ENCODE measurements at places on chromosomes 11 and 22.

DNA sequence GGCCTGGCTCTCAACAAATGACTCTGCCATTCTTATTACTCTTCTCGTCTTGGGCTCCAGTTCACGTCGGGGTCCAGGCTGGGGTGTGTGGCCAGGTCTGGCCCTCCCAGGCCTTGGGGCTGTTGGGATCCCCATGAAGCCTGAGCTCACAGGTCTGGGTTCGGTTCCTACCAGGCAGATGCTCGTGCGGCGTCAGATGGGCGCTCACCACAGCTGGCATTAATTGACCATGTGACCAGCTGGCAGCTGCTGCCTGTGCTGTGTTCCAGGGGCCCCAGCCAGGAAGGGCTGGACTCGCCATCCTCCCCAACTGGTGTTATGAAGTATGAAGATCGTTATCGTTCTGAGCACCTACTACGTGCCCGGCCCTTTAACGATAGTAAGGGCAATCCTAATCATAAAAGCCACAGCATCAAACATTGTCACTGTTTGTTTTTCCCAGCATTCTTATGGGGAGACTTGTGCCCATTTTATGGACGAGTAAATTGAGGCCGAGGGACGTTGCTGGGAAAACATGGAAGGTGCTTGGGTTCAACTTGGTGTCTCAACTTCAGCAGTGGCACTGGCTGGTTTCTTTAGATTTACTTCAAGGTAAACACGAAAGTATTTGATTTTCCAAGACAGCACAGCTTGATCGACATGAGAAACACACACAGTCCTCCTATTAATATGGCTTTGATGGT, 26.8 kb upstream of the CACNG2 start:
- DNase-seq = peak; percentile 79

DNA sequence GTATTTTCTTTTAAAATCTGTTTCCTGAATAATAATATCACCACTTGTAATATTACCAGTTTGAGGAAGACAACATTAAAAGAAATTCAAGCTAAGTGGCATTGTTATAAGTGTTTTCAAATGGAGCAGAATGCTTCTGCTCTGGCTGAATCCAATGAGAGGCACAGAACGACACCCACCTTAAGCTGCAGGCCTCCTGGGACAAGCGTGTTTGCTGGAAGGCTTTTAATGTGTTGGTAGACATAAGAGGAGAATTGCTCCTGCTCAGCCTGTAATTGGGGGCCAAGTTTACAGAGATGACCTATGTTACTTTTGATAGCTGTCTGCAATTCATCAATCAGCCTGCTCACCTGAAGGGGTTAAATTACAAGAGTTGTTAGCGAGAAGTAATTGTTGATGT, 242.2 kb downstream of the DCDC1 start:
- no peak for DNase-seq

DNA sequence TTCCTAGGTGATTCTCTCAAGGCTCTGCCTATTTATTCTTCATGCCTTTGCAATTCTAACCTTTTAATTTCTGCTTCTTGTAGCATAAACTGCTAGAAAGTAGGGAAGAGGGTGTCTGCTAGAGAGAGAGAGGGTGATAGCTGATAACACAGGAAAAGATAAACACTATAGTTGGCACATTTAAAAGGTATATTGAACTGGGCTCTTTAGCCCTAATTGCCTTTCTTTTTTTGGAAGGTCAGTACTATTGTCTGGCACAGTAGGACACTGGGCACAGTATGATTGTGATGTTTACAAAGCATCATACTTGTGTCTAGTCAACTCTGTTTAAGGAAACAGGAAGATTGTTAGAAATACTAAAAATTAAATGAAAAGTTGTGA, 33.3 kb downstream of the TEAD1 start:
- DNase-seq = no peak

GRCh38 chr22:47166033-47166404, 403.6 kb downstream of the TBC1D22A start:
- no peak for DNase-seq

- DNase-seq = no peak
These were observed 92.3 kb upstream of the CD44 start for GRCh38 chr11:35046681-35047080.

DNA sequence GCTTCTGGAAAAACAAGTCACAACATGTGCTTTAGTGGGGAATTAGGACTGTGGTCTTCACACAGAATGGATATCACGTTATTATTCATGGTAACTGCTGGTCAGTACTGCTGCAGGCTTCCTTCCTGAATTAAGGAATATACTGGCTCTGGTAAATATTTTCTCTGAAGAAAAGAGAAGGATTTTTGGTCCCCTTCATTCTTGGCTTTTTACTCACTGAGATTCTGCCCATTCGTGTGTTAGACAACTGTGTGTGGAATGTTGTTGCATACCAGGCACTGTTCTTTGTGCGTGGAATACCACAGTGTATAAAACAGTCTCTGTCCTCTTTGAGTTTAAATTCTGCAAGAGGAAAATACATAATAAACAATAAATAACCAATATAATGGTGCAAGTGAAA, 80.3 kb downstream of the ALX4 start:
- no peak for DNase-seq

GRCh38 chr11:80441821-80442220, 1001.0 kb upstream of the TENM4 start:
- DNase-seq = no peak

- DNase-seq = no peak
These were observed 32.1 kb upstream of the GNB1L start for GRCh38 chr22:19886605-19887255.

GRCh38 chr11:69563306-69563705, 77.7 kb upstream of the CCND1 start:
- no peak for DNase-seq

Data from osteocyte (in vitro differentiated cells).